ENCODE measurements at places on chromosomes 6 and 20. TPM values are rescaled to one million over a fixed set of nuclear protein-coding genes. Genes with fewer than 3 reads are reported as not detected.

Gene PRDM1
- 1.5 TPM for total RNA-seq

Gene SPATS1
- not detected for total RNA-seq

Gene SESN1
- 44.0 TPM for total RNA-seq

Gene MEI4
- total RNA-seq: 2.8 TPM

Gene FAM209B
- not detected for total RNA-seq

Gene GPLD1
- total RNA-seq: 1.2 TPM

Gene SS18L1
- 8.2 TPM for total RNA-seq

Gene CALHM5
- total RNA-seq: 2.4 TPM

Gene MDFI
- 8.0 TPM for total RNA-seq

Gene VSTM2L
- 124 TPM for total RNA-seq

Gene DEFB124
- total RNA-seq: not detected

Gene PRND
- not detected for total RNA-seq

Gene PCK1
- 0.41 TPM for total RNA-seq

Gene DPPA5
- total RNA-seq: not detected

Gene VSX1
- total RNA-seq: not detected

Gene ZBP1
- not detected for total RNA-seq

Gene IL17F
- not detected for total RNA-seq

Gene SLC17A1
- not detected for total RNA-seq

Gene HCRTR2
- total RNA-seq: not detected
